ENCODE measurements at places on chromosomes 12 and 14. TPM values are rescaled to one million over a fixed set of nuclear protein-coding genes. Genes with fewer than 3 reads are reported as not detected.
A peak's percentile ranks its signal among the peaks of the same experiment; 100 is the strongest.

GRCh38 chr12:104763168-104763805 is 194.8 kb downstream of the SLC41A2 start:
- DNase-seq: no peak

Gene CLEC1A
- total RNA-seq: not detected

DNA sequence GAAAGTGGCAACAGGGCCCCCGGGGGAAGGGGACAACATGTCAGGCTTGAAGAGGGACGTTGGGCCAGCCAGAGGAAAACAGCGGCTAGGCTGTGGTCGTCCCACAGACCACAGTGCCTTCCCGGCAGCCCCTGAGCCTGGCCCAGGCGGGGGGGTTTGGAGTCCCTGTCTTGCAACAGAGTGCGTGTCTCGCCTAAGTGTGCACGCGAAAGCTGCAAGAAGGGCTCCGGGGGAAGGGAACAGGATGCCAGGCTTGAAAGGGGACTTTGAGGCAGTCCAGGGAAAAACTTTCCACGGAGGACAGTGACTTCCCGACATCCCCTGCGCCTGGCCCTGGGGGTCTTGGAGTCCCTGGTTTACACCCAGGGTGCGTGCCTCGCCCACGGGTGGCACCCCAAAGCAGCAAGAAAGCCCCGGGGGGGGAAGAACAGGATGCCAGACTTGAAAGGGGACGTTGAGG is 157.5 kb upstream of the ALG10B start:
- DNase-seq: no peak

Gene SLC17A8
- not detected for total RNA-seq

- DNase-seq: no peak
Observed at GRCh38 chr12:83461336-83461935, 774.7 kb downstream of the TMTC2 start.

Gene LRRC23
- 20.0 TPM for total RNA-seq

DNA sequence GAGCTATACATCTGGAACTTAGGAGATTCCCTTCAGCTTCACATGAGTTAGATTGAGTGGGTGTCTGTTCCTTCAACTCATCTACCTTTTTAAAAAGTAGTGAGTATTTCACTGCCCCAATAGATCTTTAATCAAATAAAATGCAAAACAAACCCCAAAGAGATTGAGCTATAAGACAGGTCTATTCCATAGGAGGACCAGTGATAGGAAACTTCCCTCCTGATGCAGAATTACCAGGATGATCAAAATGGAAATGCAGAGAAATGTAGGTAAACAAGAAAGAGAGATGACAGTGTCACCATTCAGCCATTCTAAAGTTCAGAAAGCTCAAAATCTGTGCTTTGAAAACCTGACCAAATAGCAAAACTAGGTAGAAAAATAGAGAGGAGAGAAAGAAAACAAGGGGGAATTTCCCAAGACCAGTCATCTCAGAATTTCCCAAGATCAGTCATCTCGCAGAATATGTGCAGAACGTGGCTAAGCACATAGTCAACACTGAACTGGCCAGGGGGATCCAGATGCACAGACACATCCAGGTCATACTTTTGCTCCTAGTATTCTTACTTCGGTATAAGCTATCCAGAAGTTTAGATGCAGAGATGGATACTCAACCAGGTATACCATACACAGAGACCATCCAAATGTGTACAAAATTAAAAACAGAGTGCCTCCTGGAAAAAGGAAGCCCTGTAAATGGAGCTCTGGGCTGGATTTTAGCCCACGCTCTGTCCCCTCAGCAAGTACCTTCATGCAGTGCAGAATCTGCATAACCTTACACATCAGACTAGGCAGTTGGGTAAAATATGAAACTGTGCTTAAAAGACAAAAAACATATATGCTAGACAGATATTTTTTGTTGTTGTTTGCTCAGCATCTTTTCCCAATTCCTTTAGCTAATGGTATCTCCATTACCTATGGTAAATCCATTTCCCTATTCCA is 27.4 kb downstream of the SLC41A2 start:
- no peak for DNase-seq

Gene DEPDC4
- 1.9 TPM for total RNA-seq

GRCh38 chr14:93986955-93987354 is 10.1 kb upstream of the CCDC197 start:
- DNase-seq: no peak

- no peak for DNase-seq
Observed at GRCh38 chr12:58728397-58728796, 191.9 kb downstream of the LRIG3 start.

DNA sequence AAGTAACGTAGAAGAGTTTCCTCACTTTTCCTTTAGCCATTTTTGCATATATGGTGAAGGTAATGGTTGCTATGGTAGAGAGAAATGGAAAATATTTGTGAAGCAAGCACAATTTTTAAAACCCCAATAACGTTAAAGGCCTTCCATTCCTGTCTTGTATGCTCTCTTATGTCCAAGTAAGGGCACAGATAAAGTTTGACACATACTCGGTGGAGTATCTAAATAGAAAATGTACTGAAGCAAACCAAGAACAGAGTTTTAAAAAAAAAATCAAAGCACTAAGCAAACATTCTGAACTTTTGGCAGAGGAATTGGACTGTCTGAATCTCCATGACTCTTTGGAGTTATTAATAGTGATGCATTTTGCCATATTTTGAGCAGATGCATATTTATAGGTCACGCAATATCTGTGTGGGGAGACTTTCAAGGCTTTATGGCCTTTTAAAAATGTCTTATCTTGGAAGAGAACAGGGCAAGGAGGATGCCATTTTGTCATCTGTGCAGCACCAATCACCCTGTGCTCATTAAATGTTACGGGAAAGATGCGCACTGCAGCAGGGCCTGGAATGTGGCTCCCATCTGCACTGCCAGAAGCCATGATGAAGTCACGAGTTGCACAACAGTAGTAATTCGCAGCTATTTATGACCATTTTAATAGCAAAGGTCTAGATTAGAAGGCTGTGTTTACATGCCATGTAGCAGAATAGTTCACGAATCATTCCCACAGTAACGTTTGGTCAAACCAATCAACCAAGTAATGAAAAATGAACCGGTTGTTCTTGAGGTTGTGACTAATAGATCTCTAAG is 23.3 kb upstream of the AMIGO2 start:
- no peak for DNase-seq

Gene SYT1
- total RNA-seq: 31.9 TPM

Gene NGB
- not detected for total RNA-seq

DNA sequence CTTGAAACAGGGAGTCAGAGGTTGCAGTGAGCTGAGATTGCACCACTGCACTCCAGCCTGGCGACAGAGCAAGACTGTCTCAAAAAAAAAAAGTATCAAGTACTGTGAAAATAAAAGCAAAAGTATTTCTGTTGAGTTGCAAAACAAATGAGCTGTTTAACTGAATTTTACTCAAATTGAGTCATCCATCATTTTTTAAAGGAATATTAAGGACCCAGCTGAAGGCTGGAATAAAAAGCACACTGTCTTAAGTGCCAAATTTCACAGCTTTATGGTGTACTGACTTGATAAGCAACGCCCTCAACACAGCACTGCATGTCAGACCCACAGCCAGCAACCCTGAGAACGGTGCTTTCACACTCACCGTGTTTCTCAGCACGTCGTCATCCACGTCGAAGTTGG is 57.9 kb downstream of the AMN start:
- DNase-seq: no peak

DNA sequence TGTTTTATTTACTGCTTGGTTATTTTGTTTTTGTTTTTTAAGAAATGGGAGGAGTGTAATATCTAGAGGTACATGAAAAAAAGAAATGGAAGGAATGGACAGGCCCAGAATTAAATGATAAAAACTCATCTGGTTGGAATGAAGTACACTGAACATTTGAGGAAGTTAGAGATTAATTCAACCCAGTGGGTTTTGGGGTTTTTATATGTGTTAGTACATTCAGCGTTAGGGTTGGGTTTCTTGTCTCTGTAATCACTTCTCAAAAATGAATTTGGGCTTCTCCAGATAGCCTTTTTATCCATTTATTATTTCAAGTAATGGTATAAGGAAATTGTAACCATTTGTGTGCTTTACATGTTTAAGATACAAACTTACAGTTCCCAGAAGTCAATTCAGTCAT is 19.5 kb upstream of the NUP107 start:
- DNase-seq: no peak

GRCh38 chr14:75011356-75011994 is 8.8 kb downstream of the EIF2B2 start:
- peak; percentile 43 for DNase-seq

Gene ANP32D
- not detected for total RNA-seq

Gene POTEM
- total RNA-seq: not detected

DNA sequence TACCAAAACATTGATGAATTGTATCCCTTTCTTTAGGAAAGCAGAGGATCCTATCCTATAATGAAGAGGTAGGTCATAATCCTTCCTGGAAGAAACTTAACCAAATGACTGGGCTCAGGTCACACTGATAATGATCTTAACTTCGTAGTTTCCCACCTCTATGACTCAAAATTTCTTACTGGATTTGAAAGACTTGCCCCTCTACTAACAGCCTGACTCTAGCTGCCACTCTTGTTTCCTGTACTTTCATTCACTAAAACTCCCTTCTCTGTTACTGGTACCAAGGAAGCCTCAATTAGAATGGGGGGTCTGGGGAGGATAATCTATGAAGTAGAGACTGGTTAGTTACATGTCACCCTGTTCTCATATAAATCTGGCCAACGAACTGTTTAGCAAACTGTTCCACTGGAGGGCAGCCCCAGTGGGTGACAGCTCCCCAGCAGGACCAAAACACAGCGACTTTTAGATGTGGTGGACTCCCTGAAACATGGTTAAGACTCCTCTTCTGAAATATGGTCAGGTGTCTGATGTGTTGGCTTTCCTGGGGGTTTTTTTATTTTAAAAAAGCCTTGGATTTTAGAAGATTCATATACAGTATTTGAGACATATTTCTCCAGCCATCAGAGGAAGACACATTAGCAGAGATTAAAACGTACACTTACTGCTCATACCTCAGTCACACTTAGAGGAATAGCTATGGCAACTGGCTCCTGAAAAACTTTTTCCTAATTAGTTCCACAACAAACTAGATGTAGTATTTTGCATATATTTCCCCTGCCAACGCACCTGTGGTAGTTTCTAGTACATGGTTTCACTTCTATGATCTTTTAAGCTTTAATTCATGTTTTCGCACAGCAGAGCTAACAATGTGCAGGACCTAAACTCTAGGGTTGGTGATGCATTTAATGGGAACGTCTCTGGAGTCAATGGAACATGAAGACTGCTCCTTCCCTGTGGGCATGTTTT is 72.3 kb downstream of the ACADS start:
- no peak for DNase-seq

DNA sequence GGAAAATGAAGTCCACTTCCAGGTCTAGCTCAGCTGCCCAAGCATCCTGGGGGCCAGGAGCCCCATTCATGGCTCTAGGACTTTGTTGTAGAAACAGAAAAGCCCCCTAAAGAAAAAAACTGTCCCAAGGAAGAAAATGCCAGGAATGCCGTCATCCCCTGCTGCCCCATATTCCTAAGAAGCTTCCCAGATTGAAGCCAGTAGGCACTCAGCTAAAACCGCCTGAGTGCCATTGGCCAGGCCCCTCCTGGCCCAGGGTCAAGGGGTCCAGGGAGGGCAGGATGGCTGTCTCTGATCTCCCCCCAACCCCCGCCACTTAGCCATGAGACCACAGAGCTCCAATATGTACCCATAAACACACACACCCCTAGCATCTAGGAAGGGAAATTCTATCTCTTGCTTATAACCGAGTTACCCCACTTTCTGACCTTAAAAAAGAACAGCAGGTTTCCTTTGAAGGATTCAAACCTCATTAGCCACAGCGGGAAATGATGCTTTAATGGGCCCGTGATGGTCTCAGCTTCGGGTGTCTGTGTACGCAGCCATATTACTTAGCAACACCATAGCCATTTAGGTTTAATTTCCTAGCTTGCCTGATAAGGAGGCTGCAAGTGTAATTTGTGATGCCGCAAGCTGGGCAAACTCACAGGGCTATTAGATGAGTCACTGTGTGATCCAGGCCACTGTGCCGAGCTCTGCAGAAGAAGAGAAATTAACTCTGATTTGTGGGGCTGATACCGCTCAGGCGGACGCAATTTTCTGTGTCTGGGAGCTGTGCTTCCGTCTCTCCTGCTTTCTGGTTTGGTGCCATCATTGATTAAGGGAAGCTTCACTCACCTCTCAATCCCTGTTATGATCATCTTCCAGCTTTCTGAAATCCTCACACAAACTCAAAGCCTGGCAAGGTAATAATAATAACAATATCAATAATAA is 84.2 kb downstream of the GCH1 start:
- DNase-seq: peak; percentile 12

GRCh38 chr12:107223821-107224220 is 130.5 kb upstream of the CRY1 start:
- no peak for DNase-seq

GRCh38 chr12:712172-712863 is 40.1 kb upstream of the WNK1 start:
- no peak for DNase-seq

DNA sequence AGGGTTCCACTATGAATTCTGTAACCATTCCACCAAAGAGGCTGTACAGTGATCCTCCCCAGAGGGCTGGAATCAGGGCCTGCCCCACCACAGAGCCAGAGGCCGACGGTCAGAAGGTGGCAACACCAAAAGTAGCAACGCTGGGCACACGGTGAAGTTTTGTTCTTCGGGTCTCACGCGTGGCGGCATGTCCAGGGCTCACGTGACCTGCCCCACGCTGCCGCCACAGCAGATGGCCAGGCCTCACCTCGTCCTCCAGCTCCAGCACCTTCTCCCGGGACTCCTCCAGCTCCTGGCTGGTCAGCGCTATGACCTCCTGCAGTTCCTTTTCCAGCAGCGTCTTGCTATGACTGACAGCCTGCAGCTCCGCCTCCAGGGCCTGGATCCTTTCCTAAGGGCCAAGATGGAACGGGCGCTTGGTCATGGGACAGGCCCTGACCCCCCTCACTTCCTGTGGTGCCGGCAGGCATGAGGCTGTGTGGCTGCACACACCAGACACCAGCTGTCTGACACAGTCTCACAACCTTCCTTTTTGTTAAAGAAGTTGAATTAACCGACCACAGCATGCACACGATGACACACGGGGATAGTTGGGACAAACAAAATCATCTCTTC is 22.4 kb upstream of the ANKLE2 start:
- no peak for DNase-seq

DNA sequence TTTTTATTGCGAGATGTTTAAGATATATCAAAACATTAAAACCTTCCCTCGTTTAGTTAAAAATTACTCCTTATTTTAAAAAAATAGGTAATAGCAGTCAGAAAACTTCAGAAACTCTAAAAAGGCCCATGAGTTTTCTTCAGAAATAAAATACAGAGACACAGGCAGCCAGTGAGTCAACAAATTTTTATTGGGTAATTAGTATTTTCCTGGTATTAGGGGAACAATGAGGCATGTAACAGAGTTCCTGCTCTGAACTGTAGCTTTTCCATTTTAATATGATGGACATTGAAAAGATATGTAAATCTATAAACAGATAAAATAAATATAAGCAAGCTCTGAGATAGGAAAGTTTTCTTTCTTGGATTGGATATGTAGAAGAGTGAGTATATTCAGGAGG is 399 bp upstream of the ZNF705A start:
- DNase-seq: no peak

DNA sequence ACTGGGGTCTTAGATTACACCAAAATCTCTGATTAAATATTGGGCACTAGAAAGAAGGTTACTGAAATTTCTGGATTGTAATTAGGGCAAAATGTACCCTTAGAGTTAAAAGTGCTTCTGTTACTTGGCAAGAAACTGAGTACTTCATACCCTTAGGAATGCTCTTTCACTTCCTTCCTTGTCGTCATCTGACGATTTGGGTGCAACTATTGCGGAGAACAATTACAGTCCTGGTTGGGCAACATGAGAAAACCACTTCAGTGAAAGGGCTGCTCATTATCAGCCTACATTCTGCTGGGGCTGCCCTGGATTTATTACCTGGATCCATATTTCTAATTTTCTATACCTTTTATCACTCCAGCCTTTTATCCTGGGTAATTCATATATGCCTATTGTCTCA is 348.5 kb upstream of the MDGA2 start:
- no peak for DNase-seq

All from SJSA1 (cell line).